H4 (cell line): ENCODE measurements at places on chromosomes 13 and 19.

DNA sequence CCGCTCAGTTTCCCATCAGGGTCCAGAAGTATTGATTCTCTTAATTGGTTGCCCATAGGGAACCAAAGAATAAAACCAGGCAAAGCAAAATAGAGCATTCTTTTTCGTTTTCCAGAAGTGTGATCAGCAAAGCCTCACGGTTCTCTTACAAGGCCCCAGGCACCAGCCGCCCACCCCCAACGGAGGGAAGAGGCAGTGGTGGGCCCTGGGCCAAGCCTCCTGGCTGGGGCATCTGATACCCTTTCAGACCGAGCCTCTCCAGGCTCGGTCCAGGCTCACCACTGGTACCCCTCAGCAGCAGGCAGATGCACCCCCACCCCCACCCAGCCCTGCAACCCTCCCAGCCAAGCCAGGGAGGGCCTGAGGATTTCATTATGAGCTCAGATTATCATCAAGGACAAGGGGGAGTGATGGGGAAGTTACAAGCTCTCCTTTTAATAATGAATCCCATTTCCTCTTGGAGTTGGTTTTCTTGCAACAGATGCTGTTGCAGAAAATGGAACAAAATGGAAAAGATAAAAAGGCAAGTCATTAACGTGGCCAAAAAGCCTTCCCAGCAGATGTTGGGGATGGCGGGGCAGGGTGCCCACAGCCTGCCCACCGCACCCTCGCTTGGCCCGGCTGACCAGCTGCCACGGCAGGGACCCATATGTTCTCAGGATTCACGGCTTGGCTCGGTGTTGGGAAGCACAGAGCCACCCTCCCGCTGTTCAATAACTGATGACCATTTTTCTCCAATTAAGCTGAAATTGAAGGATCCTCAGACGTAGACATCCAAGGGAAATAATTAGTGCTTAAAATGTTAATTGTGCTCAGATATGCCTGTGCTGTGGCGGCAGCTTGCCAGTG lies 45.9 kb upstream of the KCTD15 start:
- DNase-seq, result no peak

GRCh38 chr19:6048793-6049405 lies 61.4 kb downstream of the RFX2 start:
- peak; percentile 72 for DNase-seq

DNA sequence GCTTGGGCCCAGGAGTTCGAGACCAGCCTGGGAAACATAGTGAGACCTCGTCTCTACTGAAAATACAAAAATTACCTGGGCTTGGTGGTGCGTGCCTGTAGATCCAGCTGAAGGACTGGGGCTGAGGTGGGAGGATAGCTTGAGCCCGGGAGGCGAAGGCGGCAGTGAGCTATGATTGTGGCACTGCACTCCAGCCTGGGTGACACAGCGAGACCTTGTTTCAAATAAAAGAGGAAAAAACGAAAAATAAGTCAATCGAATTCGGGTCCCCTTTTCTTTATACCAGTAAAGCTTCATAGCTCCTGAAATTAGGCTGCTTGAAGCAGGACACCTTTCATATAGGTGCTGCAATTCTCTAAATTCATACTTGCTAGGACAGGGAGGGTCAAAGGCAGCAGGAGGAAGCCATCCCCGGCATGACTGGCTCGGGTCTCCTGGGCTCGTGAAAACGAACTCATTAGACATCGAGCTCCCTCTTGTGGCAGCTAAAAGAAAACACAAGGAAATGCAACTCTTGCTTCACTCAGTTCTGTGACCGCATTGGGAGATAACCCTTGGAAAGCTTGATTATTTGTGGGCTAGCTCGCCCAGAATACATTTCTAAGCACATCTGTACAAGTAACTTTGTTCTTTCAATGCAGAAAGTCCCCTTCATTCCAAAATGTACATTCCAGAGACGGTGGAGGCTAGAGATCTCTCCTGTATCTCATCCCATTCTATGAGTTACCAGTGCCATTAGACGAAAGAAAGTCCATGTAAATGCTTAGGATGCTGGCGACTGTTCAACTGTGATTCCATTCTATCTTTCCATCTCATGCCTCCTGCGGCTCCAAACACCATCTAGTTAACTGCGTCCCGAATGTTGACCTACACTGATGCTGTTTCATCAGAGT lies 16.8 kb downstream of the FPR2 start:
- peak; percentile 91 for DNase-seq

- DNase-seq, result no peak
Measured at GRCh38 chr13:104553186-104553585, 1487.0 kb upstream of the SLC10A2 start.

GRCh38 chr13:95296326-95296925 lies 4.8 kb downstream of the ABCC4 start:
- DNase-seq, result no peak

DNA sequence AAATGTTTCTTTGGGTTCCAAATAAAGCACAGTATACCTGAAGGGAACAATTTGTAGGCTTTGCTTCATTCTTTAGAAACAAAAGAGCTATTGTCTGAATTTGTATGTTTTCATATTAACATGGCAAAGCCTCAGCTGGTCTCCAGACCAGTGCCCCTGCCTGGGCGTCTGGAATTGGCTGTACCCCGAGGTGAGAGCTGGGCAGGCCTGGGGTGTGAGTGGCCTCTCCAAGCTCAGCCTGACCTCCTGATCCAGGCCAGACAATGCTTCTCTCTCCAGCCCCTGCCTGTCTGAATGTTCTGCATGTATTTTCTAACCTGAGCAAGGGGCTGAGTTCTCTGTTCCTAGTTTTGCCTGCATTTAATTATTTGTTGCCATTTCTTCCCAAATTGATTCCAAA lies 66.3 kb upstream of the MCF2L start:
- no peak for DNase-seq

- no peak for DNase-seq
Measured at GRCh38 chr13:112754281-112755025, 64.6 kb downstream of the ATP11A start.

DNA sequence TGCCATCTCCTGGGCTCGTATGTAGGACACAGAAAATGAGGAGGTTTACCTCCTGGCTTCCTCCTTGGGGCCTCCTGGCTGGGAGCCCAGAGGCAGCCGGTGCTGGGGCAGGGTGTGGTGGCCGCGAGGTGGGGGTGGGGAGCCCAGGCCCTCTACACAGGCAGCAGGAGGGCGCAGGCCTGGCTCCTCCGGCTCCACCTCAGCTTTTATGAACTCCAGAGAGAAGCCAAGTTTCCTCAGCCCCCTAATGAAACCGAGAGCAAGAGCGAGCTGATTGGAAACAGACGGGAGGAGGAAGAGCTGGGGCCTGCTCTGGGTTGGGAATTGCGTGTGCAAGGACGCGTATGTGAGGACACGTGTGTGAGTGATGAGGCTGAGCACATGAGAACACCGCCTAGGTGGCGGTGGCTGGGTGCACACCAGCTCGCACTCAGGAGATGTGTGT lies 23.1 kb downstream of the LYL1 start:
- peak; percentile 46 for DNase-seq

GRCh38 chr13:106852436-106852835 lies 284.5 kb upstream of the ARGLU1 start:
- no peak for DNase-seq

DNA sequence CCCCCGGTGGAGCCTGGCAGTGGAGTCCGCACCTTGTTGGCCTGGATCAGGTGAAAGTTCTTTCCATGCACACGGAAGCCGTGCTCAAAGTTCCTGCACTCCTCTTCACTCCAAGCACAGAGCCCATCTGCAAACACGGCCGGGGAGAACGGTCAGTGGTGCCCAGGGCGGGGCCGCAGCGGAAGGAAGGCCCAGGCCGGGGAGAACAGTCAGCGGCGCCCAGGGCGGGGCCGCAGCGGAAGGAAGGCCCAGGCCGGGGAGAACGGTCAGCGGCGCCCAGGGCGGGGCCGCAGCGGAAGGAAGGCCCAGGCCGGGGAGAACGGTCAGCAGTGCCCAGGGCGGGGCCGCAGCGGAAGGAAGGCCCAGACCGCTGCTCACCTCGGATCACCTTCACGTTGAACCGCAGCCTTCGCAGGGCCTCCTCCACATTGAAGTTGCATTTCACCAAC lies 20.6 kb upstream of the PLPP2 start:
- DNase-seq, result no peak

- DNase-seq, result peak; percentile 57
Measured at GRCh38 chr19:32599736-32600157, 18.8 kb downstream of the PDCD5 start.

DNA sequence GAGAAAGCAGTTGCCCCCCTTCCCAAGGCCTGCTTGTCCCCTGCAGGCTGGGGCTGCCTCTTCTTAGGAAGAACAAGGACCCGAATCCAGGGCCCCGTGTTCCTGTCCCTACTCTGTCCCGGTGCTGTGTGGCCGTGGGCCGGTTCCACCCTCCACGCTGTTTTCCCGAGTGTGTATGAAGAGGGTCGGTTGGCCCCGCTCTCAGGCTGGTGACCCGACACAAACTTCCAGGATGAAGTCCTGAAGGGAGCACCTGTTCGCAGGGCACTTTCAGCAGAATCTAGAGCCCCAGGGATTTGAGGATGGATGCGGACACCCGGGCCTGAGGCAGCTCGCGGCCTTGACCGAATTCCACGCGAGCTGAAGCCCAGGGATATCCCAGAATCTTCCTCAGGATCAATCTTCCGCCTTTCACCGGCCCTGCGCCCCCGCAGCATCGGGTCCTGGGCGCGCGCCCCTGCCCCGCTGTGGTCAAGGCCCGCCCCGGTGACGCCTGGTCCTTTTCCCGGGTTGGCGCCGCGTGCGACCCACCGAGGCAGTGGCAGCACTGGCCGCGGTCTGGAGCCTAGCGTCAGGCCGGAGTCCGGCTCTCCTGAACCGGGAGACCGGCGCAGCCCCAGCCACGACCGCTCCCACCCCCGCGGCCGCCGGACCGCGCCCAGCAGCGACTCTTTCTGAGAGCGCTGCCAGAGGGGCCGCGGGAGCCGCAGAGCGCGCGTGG lies 528 bp upstream of the CHST8 start:
- no peak for DNase-seq

GRCh38 chr13:46639033-46639981 lies 86.3 kb downstream of the LRCH1 start:
- DNase-seq, result no peak

- no peak for DNase-seq
Measured at GRCh38 chr13:38180126-38180525, 169.5 kb upstream of the UFM1 start.

DNA sequence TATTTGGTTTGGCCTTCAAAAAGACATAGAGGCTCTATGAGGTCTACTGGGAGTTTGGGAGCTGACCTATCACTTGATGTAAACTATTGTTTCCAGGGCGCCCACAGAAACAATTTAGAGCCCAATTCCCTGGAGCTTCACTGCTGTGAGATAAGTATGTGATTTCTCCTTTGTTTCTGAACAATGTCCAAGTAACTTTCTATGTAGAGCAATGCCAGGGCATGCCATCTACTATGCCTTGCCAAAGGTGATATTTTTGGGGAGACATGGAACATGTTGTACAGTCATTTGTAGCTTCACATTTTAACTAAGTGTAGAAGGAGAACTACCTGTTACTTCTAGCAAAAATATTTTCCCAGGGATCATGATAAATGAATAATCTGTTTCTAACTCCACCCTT lies 872.6 kb downstream of the GPC5 start:
- no peak for DNase-seq

DNA sequence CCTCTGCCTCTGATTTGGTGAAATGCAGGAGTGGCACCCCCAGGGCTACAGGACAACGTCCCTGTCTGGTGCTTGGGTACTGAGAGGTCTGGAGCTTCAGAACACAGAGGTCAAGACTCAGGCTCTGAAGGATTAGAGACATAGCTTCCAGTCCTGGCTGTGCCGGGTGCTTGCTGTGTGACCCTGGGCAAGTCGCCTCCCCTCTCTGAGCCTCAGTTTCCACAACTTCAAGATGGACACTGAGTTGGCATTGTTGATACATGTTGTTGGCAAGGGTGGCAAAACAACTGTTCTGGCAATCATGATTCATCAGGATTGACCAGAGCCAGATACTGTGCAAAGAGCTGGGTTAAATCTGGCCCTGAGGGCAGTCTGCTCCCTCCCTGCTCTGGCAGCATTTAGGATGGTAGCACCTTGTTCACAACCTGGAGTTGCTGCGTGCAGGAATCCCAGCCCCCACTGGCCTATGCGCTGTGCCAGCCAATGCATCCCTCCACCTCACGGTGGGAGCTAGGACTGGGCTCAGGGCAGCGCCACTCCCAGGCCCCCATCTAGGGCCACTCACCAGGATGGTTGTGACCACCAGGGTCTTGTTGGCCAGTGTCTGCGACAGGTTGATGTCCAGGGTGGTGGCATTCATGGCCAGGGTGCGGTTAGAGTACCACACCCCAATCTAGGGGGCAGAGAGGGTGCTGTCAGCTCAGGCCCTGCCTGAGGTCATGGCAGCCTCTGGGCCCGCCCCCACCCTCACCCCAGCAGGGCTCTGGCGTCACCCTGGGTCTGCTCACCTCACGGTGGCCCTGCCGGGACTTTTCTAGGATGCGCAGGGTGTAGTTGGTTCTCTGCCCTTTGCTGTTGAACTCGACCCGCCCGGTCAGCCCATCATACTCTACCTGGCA lies 16.7 kb downstream of the GRIK5 start:
- no peak for DNase-seq

DNA sequence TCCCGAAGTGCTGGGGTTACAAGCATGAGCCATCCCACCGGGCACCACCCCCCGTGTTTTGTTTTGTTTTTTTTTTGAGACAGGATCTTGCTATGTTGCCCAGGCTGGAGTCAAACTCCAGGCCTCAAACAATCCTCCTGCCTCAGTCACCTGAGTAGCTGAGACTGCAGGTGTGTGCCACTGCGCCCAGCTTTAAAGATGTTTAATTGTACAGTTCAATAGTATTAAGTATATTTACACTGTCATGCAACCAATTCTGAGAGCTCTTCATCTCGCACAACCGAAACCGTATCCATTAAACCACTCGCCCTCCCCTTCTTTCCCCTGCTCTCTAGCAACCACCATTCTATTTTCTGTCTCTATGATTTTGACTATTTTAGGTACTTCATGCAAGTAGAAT lies 15.6 kb downstream of the NUCB1 start:
- no peak for DNase-seq

DNA sequence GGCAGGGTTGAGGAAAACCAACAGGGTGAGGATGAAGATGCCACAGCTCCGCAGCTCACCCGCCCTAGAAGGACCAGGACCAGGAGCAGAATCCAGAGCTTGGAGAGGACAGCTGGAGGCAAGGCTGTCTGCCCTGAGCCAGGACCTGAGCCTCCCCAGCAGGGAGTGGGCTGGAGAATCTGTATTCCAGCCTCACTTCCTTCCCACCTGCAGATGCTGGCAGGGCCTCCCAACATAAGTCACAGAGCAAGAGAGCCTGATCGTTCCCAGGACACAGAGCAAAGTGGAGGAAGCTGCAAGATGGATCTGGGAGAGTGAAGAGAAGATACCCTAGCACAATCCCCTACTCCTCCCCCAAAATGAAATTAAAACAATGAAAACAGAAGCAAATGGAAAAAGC lies 61.7 kb upstream of the WASF3 start:
- no peak for DNase-seq

DNA sequence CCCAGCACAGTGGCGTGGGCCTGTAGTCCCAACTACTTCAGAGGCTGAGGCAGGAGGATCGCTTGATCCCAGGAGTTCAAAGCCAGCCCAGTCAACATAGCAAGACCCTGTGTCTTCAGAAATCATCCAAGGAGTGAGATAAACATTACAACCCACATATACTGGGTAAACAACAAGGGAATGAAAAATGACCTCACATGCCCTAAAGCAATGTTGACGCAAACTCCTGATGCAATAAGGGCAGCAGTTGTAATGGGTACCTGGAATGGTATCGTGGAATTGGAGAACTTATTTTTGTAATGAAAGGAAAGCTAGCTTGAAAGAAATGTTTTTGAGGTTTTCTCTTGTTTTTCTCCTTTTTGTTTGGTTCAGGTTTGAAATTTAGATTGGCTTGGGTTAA lies 24.5 kb upstream of the LGALS16 start:
- peak; percentile 3 for DNase-seq

GRCh38 chr13:24133021-24133795 lies 27.3 kb upstream of the SPATA13 start:
- no peak for DNase-seq
